Stimulated activated CD4-positive, alpha-beta T cell treated with anti-CD3 and anti-CD28 coated beads, Interleukin-1b, Interleukin-23, amount 100 ng/mL, for 1 hour (primary cell): ENCODE measurements at places on chromosomes 12 and 14.

DNA sequence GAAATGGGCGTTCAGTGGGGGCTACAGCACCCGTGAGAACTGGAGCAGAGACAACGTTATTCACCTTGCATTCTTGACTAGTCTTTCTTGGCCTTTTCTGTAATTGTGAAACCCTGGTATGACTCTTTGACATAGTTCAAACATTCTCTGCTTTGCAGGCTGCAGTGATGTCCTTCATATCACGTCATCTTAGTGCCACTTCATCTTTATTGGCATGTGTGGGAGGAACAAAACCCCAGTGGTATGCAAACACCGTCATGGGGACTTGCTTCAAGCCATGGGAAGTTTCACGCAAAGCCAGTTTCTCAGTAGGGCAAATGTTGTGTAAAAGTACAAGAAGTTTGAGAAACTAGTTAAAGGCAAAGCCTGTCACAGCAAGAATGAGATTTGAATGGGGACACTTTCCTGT is 20.2 kb upstream of the DUSP16 start:
- no peak for DNase-seq

GRCh38 chr12:100463661-100464060 is 10.0 kb upstream of the NR1H4 start:
- no peak for DNase-seq

DNA sequence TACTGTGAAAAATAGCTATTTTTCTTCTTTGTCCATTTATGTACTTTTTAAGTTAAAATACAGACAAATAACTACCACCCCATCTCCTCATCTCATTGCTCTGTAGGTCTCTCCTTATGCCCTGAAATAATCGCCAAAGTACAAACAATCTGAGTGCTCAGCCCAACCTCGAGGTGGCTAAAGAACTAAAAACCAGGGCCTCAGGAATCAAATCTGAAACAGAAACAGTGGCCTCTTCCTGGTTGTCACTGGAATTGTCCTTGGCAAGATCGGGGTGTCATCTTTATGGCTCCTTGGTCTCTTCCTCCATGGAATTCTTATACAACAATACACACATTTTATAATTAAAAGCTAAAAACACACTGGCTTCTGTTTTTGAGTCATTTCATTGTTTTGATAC is 182.4 kb downstream of the ASCL1 start:
- DNase-seq = no peak

DNA sequence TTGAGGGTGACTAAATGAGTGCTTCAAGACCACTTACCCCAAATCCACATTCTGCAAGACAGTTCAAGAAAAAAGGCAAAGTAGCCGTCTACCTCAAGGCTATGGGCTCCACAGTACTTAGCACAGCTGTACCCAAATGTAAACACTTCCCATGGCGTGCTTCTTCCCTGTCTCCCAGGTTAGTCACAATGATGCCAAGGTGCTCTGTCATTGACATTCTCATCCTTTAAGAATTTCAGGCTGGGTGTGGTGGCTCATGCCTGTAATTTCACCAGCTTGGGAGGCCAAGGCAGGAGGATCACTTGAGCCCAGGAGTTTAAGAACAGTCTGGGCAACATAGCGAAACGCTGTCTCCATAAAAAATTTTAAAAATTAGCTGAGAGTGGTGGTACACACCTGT is 51.2 kb upstream of the CERS5 start:
- DNase-seq = no peak

- DNase-seq = no peak
These were observed 87.7 kb downstream of the GPR135 start for GRCh38 chr14:59377491-59377890.

- no peak for DNase-seq
These were observed 1.3 kb downstream of the RNASE7 start for GRCh38 chr14:21043387-21043973.

GRCh38 chr12:121532503-121533393 is 48.1 kb downstream of the KDM2B start:
- DNase-seq = no peak

DNA sequence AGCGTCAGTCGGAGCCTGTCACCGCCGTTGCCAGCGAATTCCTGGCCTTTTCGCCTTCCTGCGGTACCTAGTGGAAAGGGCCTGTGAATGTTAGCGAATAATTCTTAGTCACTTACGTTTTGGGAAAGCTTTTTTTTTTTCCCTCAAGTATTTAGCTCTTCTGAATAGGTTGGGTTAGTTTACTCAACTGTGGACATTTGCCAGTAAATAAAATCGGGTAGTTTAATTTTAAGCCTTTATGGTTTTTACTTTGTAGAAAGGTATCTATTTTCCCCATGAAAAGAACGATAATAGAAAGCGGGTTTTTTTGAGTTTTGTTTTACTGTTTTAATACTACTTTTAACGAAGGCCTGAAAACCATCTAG is 1.7 kb downstream of the YY1 start:
- no peak for DNase-seq

- DNase-seq = no peak
These were observed 223.5 kb downstream of the BTG1 start for GRCh38 chr12:91922139-91922538.

- DNase-seq = no peak
These were observed 59.2 kb downstream of the IFT81 start for GRCh38 chr12:110183386-110183785.

DNA sequence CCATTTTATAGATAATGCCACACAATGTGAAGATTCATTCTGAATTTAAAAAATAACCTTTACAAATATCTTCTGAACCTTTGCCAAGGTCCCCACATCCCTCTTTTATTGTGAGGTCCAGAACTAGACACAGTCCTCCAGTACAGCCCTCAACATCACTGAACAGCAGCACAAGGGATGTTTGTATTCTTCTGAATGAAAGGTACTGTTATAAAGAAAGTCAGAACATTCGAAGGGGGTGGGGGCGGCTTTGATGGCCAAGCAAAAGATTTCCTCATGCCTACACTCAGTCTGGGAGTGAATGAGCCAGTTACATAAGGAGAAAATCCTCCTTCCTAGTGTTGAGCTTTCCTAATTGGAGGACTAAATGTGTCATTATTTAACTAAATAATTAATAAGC is 77.3 kb downstream of the PPM1A start:
- no peak for DNase-seq

GRCh38 chr12:101051901-101052550 is 158.0 kb downstream of the SLC5A8 start:
- no peak for DNase-seq

DNA sequence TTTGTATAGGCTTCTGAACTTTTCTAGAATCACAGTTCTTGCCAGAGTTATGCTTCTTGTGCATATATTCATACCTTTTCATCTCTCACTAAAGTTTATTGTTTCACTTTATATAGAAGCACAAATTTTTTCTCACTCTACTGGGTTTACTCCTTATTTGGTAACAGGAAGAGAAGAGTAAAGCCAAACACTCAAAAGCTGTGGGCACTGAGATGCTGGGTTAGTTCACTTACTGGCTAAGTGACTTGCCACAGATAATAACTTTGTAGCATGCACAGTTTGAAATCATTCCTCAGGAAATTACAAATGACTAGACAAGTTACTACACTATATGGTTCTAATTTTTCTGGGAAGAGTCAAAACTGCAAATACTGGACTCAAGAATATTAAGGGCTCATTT is 7.8 kb downstream of the HIGD1C start:
- no peak for DNase-seq

GRCh38 chr12:23699031-23699430 is 250.4 kb downstream of the SOX5 start:
- no peak for DNase-seq

DNA sequence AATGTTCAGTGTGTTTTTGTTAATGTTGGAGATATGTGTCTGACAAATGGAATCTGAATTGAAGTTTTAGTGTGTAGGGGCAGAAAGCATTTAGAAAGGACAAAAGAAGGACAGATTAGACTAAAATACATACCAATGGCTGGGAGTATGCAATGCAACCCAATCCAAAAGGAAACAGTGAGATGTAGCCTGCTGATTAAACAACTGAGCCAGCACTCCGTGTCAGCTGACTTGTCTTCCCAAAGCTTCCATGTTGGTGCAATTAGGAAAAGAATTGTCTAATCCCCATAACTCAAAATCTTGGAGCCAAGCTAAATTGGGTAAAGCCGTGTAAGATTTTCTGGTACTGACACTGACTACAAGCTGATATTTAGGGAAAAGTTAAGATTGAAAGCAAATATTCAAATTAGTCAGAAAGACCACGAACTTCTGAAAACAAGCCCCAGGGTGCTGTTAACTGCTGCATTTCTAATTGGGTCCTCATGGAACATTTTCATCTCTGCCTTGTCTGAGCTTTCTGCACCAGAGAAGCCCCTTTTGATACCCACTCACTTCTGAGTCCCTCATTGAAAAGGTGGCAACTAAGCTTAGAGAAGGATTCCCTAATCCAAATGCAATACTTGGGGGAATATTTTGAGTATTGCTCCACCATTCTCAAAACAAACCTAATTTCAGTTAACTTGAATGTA is 109.1 kb downstream of the DAD1 start:
- DNase-seq = no peak

- DNase-seq = no peak
These were observed 696.6 kb downstream of the DIO2 start for GRCh38 chr14:79514700-79515099.

DNA sequence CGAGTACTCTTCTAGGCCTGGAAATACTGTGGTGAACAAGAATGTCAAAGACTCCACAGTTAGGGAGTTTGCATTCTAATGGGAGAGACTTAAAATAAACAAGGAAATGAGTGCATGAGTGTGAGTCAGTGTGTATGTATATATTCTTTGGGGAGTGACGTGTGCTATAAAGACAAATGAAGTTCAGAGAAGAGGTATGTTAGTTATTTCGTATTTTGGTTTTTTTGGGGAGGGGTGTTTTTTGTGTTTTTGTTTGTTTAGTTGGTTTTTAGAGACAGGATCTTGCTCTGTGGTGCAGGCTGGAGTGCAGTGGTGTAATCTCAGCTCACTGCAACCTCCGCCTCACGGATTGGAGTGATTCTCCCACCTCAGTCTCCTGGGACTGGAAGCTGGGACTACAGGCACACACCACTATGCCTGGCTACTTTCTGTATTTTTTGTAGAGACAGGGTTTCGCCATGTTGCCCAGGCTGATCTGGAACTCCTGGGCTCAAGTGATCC is 74.3 kb downstream of the SRGAP1 start:
- DNase-seq = no peak

- DNase-seq = no peak
These were observed 885 bp upstream of the PALS1 start for GRCh38 chr14:67240168-67240932.

DNA sequence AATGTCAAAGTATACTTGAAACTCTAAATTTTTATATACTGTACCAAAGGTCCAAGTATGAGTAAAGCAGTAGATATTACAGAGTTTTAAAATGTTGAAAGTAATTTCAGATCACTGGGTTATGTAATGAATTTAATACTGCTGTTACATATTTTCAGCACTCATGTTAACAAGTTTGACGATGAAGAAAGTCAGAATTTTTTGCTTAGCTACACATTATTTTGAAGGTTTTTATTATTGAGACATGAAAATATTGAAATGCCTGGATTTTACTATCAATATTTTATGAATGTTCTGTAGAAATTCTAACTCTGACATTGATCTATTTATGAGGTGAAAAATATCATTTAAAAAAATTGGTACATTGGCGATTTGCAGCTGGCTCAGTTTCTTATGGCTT is 1030.3 kb downstream of the FSCB start:
- no peak for DNase-seq

- no peak for DNase-seq
These were observed 24.7 kb upstream of the DNAAF2 start for GRCh38 chr14:49659526-49660455.

DNA sequence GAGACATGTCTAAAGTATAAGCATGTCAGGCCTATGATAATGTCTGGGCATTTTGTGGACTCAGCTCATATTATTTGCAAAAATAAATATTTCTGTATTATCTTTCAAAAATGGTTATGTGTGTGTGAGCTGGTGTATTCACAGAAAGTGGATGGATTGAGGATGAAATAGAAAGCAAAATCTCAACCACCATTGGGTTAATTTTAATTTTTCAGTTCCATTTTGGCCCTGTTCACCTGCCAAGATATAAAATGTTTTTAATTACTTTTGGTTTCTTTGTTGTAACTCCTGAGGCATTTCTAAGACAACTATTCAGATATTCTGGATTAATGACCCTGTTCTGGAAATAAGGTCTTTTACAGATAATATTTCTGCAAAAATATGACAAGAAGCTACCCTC is 232.7 kb upstream of the PPFIA2 start:
- DNase-seq = no peak
